A549 treated with Hydrocortisone at 1 μM for 4 hours (cell line): ENCODE measurements at places on chromosomes 2 and 18. TPM values are rescaled to one million over a fixed set of nuclear protein-coding genes. Genes with fewer than 3 reads are reported as not detected.

Gene TDRD15
- total RNA-seq: not detected in 5 replicates

Gene TMEM163
- 0.06 to 0.22 TPM (median 0.16 TPM) in 5 replicates for total RNA-seq

Gene ANKRD62
- total RNA-seq: not detected in 5 replicates

Gene ALPP
- 9.3 to 13.2 TPM (median 12.1 TPM) in 5 replicates for total RNA-seq

Gene GRHL1
- 0.72 to 1.2 TPM (median 0.84 TPM) in 5 replicates for total RNA-seq

Gene ERICH2
- total RNA-seq: not detected in 5 replicates

Gene IL1B
- total RNA-seq: 0.06 to 0.26 TPM (median 0.18 TPM) in 5 replicates

Gene ASB18
- total RNA-seq: not detected in 5 replicates

Gene ITGA6
- total RNA-seq: 34.6 to 53.5 TPM (median 43.9 TPM) in 5 replicates
